ENCODE measurements at places on chromosomes 16 and 17.

GRCh38 chr17:51103451-51103850 is 17.2 kb downstream of the SPAG9 start:
- DNase-seq: no peak

DNA sequence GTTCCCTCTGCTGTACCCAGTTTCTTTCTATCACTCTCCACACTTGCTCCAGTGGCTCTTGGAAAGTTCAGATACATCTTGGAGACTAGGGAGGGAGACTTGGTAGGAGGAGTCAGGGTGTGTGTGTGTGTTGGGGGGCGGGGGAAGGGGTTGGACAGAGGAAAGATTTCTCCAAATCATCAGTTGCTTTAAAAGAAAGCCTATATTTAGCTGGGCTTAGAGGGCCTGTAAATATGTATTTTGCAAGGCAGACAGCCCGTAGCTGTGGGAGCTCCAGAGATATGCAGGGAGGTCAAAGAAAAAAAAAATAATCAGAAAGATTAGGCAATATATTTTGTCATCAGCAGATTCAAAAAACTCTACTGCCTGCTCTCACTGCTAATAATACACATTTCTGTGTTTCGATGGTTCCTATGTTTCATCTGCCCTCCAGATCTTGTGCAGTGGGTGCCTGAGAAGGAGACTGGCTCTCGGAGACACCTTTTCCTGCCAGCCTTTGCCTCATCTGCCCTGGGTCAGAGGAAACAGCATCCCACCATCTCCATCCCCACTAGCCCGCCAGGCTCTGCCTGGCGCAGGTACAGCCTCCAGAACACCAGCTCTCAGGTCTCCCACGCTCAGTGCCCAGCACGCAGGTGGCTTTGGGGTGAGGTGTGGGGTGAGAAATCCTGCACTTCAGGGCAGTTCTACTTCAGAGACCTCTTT is 4.8 kb upstream of the PPP1R9B start:
- DNase-seq: peak; percentile 66

DNA sequence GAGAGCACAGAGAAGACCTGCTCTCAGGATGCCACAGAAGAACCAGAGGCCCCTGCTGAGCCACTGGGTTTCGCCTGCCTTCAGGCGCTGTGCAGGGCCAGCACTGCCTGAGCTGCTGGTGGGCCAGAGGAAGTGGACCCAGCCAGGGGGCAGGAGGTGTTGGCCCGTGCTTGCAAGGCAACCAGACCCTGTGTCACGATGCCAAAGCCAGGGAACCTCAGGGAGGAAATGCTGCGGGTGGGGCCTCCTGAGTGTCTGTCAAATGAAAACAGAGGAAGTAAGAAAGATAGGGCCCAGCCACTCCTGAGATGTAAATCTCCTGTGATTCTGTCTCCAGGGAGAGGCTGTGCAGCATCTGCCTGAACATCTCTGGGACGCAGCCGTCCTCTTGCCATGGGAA is 58.1 kb upstream of the ADORA2B start:
- no peak for DNase-seq

DNA sequence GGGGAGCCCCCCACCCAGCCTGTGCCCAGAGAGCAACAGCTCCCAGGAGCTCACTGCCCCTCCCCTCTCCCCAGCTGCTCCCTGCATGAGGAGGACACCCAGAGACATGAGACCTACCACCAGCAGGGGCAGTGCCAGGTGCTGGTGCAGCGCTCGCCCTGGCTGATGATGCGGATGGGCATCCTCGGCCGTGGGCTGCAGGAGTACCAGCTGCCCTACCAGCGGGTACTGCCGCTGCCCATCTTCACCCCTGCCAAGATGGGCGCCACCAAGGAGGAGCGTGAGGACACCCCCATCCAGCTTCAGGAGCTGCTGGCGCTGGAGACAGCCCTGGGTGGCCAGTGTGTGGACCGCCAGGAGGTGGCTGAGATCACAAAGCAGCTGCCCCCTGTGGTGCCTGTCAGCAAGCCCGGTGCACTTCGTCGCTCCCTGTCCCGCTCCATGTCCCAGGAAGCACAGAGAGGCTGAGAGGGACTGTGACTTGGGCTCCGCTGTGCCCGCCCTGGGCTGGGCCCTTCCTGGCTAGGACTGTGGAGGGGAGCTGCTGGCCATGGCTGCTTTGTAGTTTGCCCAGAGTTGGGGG is 584 bp downstream of the TCAP start:
- no peak for DNase-seq

GRCh38 chr16:56866955-56867830 is 2.2 kb downstream of the SLC12A3 start:
- DNase-seq: peak; percentile 87

- no peak for DNase-seq
Observed at GRCh38 chr17:37659925-37660324, 16.7 kb upstream of the DDX52 start.

- DNase-seq: no peak
Observed at GRCh38 chr16:49452108-49452507, 78.5 kb downstream of the C16orf78 start.

DNA sequence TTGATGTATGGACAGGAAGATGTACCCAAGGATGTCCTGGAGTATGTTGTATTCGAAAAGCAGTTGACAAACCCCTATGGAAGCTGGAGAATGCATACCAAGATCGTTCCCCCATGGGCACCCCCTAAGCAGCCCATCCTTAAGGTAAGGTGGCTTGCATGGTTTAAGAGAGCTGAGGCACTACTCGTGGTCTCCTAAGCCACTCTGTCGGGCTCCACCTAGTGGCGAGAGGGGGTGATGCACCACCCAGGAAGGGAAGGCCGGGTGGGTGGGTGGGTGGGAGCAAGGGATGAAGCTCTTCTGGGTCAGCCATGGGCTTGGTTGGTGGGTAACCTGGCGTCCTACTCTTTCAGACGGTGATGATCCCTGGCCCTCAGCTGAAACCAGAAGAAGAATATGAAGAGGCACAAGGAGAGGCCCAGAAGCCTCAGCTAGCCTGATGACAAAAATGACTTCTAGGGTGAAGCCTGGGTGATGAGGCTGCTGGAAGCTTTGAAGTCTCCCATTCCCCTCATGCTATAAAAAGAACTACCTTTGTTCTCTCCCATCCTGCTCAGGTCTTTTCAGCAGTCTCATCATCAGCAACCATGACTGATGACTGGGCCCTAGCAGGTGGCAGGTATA is 21.5 kb downstream of the GPR179 start:
- DNase-seq: peak; percentile 80

DNA sequence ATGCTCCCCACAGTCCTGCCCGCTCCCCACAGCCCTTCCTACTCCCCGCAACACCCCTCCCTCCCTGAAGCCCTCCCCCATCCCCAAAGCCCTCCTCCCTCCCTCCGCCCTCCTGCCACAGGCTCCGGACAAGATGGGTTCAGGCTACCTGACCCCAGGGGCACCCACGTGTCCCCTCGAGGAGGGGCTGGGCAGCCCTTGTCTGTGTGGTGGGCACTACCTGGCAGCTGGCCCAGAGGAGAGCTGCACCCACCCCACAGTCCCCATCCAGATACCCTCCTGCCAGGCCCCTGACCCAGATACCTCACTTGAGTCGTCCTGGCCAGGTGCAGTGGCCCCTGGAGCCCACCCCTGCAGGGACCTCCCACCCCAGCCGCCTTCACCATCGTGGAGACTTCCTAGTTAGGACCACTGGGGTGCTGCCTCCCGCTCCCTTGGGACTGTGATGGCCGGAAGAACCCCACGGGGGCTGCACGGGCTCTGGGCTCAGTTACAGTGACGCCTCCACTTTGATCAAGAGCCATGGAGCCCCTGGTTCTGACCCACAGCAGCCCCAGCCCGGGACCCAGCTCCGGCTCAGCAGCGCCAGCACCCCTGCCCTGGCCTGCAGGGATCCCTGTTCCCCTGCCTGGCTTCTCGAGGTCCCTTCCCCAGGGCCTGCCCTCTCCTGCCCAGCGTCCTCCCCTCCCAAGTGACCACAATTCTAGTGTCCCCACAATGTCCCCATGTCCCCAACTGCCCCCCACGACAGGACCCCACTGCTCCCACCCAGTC is 806 bp downstream of the PERCC1 start:
- no peak for DNase-seq

- no peak for DNase-seq
Observed at GRCh38 chr16:50066482-50067289, 916 bp downstream of the HEATR3 start.

- peak; percentile 36 for DNase-seq
Observed at GRCh38 chr17:78921437-78921971, 3.7 kb downstream of the TIMP2 start.

DNA sequence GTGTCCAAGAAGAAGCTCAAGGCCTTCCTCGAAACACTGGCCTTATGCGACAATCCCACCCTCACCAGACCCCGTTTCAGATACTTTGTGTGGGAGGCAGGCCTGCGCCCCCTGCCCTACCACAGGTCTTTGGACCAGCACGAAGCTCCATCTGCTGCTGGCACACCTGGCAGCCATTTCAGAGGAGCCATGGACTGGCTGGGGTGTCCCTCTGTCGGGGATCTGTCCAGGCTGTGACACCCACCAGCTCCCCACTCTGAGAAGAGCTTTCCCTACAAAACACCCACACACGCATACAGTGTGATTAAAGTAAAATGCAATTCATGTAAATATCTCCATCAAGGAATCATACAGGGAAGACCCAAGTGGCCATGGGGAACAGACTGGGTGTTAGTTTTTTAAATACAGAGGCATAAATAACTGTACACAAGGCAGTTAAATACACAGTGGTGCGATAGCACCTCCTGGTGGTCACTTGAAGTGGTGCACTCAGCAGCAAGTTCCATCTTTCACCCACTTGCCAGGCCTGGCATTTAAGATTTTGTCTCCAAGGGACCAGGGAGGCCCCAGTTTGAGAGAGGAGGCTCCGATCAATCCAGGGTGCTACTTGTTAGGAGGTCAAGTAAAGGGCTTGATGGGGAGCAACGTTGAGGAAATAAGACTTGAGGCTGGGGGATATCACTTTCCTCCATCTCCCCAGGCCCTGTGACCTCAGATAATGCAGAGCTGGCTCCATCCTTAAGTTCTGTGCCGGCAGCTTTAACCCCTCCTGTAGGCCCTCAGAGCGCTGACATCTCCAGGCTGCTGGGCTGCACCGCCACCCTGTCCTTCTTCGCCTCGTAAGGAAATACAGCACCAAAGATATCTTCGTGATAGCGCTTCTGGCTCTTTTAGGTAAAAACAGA is 43.6 kb downstream of the NOS2 start:
- DNase-seq: peak; percentile 61

DNA sequence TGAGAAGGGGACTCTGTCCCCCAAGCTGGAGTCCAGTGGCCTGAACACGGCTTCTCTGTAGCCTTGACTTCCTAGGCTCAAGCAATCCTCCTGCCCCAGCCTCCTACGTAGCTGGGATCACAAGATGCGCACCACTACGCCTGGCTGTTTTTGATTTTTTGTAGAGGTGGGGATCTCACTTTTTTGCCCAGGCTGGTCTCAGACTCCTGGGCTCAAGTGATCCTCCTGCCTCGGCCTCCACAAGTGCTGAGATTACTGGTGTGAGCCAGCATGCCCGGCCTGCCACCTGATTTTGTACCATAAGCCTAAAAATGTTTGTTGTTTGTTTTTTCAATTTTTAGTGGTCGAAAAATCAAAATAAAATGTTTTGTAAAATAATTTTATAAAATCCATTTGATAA is 19.2 kb downstream of the PAFAH1B1 start:
- no peak for DNase-seq

- no peak for DNase-seq
Observed at GRCh38 chr17:73847952-73848351, 203.7 kb upstream of the SDK2 start.

GRCh38 chr16:75222271-75222783 is 3.5 kb downstream of the CTRB1 start:
- DNase-seq: no peak

DNA sequence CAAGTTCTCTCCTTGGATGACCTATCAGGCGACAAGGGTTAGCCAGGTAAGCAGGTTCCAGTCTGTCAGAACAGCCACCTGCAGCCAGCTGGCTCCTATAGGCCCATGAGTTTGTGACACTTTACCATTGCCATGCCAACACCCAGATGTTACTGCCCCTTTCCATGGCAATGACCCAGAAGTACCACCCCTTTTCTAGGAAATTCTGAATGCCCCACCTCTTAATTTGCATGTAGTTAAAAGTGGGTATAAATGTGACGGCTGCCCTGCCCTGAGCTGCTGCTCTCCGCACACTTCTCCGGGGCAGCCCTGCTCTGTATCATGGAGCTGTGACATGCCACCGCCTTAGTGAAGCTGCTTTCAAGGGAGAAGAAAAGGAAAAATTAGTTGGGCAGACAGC is 10.0 kb upstream of the SECTM1 start:
- no peak for DNase-seq

DNA sequence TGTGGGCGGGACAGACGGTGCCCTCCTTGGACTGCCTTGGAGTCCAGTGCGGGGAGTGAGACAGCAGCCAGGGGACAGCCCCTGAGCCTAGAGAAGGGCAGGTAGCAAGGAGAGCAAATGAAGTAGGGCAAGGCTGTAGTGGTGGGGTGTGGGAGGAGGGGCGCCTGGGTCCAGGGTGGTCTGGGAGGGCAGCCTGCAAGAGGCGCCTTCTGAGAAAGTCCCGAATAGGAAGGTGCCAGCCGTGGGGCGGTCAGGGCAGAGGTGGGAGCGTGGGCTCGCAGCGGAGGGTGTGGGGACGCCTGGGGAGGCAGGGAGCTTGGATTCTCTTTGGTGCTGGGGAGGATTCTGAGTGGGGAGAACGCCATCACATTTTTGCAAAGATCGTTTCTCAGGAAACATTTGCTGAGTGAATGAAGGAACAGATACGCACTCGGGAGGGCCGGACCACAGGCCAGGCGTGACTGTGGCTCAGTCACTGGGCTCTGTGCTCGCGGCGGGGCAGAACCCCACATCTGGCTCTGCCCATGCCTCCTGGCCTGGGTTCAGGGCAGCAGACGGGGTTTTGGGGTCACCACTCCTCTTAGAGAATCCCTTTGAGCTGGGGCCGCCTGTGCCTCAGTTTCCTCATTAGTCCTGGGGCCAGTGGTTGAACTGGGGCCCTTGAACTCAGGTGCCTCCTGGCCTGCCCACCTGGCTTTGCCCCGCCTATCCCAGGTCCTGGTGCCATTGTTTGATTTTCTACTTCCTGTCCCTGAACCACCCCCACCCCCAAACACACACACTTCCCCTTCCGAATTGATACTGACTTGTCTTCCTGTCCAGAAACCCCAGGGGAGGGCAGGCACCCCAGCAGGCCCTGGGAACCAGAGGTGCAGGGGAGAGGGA is 4.2 kb downstream of the SNN start:
- no peak for DNase-seq

DNA sequence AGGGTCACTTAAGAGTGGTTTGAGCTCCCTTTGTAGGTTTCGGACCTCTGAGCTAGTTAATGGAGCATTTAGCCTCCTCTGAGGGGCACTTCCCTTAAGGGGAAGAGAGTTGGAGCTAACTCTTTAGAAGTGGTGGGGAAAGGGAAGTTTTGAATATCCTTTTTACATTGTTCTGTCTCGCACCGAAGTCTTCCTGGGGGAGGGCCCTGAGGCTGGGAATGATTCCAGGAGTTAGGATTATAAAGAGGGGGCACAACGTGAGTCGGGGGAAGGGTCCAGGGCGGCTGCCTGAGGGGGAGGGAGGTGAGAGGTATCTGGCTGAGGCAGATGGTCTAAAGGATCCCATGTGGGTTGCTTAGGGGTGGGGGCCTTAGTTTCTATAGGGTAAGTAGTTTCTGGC is 32.3 kb downstream of the SEC14L1 start:
- DNase-seq: no peak

GRCh38 chr16:70158261-70158939 is 15.2 kb upstream of the CLEC18C start:
- DNase-seq: no peak
